ENCODE measurements at places on chromosomes 3 and 15.
A peak's percentile ranks its signal among the peaks of the same experiment; 100 is the strongest.

DNA sequence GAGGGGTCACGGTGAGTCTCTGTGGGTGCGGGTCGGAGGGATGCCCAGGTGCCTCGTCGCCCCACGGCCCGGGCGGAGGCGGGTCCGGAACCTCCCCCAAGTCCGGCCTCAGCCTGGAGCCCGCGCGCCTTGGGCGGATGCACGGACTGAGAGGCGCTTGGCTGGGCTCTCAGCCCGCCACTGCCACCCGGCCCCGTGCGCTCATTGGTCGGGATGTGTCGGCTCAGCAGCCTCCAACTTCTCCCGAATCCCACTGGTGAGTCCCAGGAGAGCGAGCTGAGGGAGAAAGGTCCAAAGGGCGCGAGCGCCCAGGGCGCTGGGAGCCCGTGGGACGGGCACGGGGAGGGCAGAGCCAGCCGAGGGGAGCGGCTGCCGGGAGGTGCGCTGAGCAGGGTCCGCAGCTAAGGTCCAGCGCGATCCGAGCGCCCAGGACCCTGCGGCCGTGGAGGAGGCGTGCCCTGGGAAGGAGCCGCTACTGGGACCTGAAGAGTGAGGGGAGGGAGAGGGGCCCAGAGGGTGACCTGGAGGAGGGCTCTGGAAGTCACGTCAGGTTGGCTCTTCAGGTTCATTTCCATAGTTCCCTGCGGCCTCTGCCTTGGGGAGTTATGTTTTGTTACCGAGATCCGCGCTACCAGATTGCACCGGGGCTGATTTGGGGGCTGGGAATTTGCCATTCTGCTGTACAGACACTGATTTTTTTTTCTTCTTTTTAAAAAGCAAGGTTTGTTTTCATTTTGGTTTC, at the start of gene MME:
MME (plus strand) TSS at position 574 of the 742 bp plus-strand sequence. CDS start 3,849 bp downstream, outside the sequence.
- no peak for DNase-seq

GRCh38 chr3:46527239-46527638, 29.5 kb downstream of the RTP3 start:
- DNase-seq = no peak

- no peak for DNase-seq
Measured at GRCh38 chr3:78494851-78495250, 1272.9 kb downstream of the ROBO1 start.

DNA sequence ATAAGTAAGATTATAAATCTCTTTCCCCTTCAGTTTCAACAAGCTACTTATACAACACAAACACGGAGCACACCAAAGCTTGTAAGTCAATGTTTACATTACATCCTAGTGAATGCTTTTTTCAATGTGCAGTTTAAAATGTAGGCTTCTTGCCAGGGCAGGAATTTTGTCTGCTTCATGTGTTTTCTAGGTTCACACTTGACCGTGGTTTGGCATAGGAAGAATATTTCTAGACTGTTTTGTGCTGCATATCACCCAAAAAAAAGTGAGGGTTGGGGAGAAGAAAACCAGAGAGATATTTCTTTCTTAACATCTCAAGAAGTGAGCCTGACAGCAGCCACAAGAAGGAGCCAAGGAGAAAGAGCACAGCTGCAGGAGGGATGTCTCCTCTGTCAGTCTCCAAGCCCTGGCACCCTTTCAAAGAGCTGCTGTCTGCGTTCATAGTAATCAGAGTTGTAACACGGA, 255.8 kb downstream of the MEIS2 start:
- DNase-seq = no peak

DNA sequence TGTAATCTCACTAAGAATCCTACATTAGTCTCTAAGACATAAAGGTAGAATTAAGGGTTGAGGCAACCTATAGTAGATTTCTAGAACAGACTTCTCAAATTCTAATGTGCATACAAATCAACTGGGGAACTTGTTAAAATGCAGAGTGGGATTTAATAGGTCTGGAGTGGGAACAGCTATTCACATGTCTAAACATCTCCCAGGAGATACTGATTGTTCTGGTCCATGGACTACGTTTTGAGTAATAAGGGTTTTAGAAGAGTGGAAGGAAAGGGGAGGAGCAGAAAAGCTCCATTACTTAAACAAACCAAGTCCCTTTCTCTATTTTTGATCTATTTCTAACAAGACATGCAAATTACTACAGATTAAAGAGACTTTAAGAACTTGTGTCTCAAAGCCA, 524.8 kb downstream of the TUSC7 start:
- DNase-seq = no peak

GRCh38 chr3:61483997-61484396, 77.4 kb upstream of the PTPRG start:
- no peak for DNase-seq

DNA sequence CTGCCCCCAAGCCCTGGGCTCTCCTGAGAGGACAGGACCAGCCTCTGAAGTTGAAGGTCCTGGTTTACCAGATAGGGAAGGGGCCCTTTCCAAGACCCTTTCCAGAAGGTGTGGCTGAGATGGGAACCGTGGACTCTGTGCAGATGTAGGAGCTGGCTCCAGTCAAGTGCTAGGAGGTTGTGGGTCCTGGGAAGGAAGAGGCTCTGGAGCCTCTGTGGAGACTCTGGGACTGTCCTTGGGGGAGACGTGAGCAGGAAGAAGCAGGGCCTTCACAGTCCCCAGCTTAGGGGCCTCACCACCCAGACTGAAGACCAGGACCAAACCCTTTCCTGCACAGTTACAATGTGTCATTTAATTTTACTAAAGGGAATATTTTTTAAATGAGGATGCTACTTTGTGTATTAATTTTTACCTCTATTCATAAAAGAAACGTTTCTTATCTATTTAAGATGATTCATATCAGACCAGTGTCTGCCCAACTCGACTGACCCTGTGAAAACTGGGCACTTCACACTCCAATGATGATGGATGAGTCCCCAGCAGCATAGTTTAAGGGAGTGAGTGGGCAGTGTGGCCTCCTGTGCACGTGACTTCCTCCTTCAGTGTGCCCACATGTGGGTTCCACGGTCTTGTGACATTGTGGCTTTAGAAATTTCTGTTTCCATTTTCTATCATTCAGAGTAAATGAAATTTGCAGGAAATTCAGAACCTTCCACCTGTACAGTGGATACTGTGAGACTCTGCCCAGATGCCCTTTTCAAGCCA, 10.9 kb downstream of the CCR5AS start:
- DNase-seq = no peak

GRCh38 chr3:127350172-127351050, 62.6 kb upstream of the PRR20G start:
- no peak for DNase-seq

GRCh38 chr3:46991406-46992165, 12.1 kb downstream of the NBEAL2 start:
- DNase-seq = no peak

- DNase-seq = peak; percentile 91
Measured at GRCh38 chr3:111071257-111072030, at the start of gene NECTIN3. TSS of gene NECTIN3 (plus strand) at chr3:111071816. CDS start at chr3:111072018, 202 bp downstream.

- DNase-seq = no peak
Measured at GRCh38 chr3:78529601-78530000, 1238.2 kb downstream of the ROBO1 start.

GRCh38 chr3:172138193-172138537, 98.8 kb downstream of the FNDC3B start:
- DNase-seq = no peak

DNA sequence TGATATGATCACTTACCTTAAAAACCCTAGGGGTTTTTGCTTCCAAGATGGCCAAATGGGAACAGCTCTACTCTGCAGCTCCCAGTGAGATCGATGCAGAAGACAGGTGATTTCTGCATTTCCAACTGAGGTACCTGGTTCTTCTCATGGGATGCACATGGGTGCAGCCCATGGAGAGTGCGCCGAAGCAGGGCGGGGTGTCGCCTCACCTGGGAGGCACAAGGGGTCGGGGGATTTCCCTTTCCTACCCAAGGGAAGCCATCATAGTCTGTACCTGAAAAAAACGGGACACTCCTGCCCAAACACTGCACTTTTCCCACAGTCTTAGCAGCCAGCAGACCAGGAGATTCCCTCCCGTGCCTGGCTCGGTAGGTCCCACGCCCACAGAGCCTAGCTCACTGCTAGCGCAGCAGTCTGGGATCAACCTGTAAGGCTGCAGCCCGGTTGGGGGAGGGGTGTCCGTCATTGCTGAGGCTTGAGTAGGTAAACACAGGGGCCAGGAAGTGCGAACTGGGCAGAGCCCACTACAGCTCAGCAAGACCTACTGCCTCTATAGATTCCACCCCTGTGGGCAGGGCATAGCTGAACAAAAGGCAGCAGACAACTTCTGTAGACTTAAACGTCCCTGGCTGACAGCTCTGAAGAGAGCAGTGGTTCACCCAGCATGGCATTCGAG, 78.6 kb downstream of the CTNNB1 start:
- DNase-seq = no peak

DNA sequence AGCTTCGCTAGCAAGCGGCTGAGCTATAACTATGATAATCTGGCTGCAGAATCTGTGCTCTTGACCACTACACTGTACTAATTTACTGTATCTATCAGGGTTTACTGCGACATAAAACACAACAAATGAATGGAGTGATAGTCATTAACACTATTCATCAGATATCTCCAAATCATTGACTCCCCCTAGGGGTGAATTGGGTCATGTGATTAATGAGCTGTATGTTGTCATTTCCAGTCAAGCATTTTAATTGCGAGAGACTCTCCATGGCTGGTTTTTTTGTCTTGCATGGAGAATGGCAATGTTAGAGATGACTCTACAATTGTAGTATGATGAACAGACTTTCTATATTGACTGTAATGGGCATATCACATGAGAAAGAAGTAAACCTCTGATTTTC, 10.5 kb upstream of the TM4SF18 start:
- DNase-seq = no peak

DNA sequence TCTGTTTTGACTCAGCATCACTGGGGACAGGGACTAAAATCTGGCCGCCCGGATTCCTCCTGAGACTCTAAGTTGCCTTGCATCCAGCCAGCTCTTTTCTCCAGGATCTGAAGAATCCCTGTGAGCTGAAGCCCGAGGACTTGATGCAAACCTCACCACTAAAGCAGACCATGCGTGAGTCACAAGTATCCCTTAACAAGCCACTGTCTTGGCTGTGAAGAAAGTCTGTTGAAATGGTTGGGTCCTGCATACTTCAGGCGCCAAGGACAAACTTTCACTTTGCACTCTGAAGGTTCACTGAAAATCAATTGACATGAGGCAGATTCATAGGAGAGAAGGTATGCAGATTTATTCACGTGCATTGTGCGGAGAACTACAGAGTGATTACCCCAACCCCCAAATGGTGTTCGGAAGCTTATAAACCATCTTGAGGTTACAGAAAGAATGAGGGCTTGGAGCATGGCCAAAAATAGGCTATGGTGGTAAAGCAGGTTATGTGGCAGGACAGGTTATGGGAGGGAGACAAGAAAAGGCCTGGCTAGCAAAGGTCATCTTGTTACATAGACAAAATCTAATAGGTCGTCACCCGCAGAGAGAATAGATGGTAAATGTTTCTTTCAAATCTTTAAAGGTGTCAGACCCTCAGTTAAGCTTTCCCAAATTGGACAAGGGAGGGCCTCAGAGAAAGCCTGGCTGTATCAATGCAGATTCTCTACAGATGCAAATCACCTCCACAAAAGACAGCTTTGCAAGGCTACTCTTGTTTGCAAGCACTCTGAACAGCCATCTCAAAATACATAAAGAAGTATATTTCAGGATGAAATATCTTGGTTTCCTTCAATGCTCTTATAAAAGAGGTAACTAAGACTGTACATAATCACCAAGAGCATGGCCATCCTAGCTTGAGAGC, 126.3 kb upstream of the PLAAT1 start:
- no peak for DNase-seq
